Mesendoderm (in vitro differentiated cells): ENCODE measurements at places on chromosomes 7 and 10.

DNA sequence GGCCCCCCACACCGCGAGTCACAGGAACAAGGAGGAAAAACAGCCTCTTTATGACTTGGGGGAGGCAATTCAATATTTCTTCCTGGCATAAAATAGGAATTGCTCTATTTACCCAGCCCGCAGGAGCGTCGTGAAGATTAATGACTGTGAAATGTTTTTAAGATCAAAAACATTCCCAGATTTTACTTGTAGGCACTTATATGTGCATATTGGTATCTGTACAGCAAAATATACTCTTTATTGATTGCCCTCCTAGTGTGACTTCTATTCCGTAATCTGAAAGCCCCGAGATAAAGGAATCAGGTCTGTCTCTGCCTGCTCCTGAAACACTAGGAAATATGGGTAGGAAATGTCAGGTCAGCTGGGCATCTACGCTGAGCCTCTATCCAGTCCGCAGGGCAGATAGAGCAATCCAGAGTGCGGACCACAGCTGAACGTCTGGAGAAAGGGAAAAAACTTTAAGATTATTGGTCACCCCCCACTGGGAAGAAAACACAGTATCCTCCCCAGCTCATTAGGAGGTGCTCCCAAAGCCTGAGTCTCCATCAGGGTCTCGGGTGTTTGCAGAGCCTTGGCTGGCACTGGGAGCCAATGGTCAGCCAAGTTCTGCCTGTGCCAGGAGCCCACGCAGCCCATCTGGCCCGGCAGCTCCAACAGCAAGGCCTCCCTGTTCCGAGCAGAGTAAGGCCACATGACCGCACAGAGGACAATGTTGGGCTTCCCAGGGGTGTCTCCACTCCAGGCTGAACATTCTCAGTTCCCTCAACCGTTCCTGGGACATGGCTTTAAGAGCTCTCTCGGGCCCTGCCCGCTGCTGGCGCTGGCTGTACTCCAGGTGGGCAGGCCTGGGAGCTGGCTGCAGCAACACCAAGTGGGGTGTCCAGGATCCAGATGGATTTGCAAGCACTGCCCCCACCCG lies 7.7 kb downstream of the CTBP2 start:
- peak; percentile 62 for DNase-seq

DNA sequence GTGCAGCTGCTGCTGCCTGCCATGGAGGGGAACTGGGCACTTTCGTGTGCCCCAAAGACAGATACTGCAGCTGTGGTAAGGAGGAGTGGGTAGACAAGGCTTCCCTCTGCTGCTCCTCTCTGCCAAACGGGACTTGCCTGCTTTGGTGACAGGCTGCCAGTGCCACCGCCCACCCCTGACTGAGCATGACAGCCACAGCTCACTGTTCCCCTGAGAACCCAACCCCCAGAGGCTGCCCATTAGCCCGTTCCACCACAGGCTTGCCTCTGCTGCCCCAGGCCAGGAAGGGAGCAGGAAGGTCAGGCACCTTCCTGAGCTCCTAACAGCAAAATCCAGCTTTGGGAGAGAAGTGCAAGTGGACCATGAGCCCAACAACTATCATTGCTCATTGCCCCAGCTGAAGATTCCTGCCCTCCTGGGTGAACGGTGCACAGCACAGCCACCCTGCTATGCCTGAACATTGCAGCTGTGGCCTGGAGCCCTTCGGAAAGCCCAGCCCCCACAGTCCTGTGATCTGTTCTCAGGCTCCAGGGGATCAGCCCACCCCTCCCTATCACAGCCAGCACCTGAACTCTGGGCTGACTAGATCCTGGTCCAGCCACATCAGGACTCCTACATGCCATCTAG lies 58.7 kb upstream of the ANTXRL start:
- DNase-seq, result no peak

GRCh38 chr10:6918305-6918704 lies 338.2 kb upstream of the PRKCQ start:
- DNase-seq, result peak; percentile 65

DNA sequence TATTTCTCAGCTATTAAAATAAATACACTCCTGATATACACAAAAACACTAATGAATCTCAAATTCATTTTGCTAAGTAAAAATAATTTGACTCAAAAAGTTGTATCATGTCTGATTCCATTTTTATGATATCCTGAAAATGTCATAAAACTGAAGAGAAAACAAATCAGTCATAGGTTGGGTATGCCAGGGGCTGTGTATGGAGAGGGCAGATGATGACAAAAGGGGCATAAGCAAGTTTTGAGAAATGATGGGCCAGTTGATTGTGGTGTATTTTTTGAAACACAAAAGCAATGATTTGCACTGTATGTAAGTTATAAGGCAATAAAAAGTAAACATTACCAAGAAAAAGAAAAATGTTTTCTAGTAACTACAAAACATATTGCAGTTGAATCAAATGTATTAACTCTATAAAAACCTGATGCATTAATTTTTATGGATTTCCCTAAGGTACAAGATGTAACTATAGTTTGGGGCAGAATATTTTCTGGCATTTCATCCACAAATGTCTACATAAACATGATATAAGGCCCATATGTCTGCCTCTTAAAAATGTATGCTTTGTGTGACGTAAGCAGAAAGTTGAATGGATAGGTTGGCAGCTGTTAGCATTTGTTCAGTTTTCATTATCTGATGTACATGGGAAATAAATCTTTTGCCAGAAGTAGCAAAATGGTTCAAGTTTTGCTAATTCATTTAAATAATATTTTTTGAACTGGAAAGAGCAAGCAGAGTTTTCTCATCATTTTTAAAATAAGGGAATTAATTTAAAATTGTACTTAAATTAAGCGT lies 35.1 kb upstream of the ING3 start:
- no peak for DNase-seq

DNA sequence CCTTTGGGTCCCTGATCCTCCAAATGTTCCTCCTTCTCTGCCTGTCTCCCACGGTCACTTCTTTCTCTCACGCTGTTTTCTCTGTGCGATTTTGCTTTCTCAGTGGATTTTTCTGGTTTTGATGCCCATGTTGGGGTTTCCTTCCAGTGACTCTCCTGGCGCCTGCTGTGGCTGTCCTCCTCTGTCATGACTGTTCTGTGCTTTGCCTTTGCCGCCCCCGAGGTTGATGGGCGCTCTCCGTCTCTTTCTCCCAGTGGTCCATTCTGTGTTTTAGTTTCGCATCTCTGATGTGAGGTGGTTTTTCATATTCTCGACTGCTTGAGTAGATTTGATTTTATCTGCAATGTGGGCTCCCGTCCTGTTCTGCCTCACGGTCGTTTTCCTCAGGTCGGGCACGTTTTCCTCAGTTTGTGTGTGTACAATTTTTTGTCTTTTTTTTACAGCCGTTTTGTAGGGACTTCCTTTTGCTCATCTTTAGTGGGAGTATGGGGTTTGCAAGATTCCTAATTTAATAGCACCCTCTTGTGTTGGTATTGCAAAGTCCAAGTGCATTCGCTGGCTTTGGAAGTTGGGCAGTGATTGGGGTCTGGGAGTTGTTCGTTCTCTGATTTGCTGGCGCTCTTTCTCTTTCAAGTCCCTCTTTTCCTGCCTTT lies 100.0 kb downstream of the INPP5A start:
- peak; percentile 81 for DNase-seq

DNA sequence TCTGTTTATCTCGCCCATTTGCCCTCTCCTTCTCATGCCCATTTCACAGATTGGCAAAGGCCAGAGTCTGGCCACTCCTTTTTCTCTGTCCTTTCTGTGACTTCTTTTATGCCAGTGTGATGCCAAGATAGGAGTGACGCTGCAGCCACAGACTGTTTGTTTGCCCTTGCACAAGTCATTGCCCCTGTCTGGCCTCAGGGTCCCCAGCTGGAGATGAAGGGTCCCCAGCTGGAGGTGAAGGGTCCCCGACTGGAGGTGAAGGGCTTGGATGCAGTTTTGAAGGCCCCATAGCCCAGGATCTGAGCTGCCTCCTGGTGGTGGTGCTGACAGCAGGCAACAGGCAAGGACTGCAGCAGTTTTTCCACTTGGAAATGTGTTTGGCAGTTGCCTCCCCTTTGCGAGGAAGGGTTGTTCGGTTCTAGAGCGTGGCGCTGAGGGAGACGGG lies 50.8 kb upstream of the SLC29A3 start:
- DNase-seq, result peak; percentile 82

DNA sequence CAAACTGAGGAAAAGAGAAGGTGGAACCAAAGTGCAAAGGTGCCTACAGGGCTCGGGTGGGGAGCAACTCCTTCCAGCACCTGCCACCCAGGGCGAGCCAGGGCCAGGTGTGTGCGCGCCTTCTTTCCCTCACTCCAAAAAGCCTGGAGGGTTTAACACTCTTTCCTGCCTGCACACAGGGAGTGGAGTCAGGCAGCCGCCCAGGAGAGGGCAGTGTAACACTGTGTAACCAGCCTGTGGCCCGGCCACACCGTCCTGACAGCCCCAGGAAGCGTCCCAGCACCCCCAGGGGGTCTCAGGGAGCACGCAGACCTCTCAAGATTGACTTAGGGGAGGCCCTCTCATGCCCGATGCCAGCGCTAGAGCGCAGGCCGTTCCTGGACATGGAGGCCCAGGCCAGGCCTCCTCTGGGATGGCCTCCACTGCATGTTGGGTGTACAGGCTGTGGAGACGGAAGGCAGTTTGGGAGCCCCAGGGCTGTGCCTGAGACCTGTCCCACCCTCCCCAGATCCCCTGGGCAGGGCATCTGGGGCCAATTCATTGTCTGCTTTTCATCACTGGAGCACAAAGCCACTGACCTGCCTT lies 13.4 kb downstream of the BRI3 start:
- peak; percentile 84 for DNase-seq
